WERI-Rb-1 (cell line): ENCODE measurements at places on chromosomes 7 and 10.

GRCh38 chr10:59098387-59098786, 78.1 kb upstream of the PHYHIPL start:
- no peak for DNase-seq

DNA sequence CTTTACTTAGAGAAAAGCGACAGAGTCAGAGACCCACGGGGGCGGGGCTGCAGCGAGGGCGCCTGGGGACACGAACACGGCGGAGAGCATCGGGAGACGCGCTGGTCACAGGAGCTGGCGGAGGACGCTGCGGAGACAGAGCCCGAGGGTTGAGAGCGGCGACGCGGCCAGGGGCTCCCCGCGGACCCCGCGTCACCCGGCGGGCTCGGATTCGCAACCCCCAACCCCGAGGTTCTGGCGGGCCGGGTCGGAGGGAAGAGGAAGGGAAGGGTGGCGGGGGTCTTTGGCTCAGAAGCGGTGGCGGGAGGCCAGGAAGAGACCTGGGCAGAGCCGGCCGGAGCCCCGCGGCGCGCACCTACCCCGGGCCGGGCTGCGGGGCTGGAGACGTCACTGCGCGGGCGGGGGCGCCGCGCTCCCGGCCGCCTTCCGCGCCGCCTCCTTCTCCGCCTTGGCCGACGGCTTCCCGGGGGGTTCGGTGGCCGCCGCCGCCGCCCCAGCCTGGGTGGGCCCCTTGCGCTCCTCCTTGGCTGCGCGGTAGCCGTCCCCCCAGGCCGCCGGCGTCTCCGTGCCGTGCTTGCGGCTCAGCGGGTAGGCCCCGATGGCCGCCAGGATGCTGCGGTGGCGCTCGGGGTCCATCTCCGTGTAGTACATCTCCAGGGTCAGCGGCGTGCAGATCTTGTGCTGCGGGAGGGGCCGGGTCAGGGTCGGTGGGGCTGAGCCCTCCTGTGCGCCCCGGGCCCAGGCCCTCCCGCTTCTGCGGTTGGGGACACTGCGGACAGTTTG, 11.1 kb downstream of the CALY start:
- peak; percentile 61 for DNase-seq

DNA sequence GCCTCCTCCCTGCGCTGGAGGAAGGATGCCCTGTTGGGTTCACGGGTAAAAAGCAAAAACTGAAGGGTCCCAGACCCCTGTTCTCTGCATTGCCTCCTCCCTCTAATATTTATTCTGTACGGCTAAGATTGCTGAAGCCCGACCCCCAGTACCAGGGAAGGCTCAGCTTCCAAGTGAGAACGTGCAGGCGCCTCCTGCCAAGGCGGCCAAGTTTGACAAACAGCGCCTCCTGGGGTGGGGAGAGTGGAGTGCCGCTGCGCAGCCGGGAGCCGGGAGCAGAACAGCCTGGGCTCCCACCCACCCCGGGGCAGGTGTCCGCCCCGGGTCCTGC, 4.7 kb upstream of the EBF3 start:
- peak; percentile 85 for DNase-seq

DNA sequence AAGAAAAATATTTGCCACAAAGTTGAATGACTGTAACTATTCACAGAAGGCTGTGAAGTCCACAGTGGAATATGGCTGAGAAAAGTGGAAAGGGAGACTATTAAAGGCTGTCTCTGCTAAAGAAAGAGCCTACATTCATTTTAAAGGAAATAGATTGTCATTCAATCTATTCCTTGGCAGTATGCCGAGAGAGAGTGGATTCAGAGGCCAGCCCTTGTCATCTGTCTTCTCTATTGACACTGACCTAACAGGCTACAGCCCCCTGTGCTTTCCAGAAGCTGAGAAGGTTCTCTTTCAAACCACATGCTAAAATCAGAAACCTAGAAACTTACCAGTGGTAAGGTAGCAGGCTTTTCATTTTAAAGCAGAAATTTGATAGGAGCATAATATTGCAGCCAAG, 12.1 kb downstream of the ODAD2 start:
- no peak for DNase-seq

- peak; percentile 31 for DNase-seq
Measured at GRCh38 chr7:1864161-1864940, 194.3 kb downstream of the ELFN1 start.

DNA sequence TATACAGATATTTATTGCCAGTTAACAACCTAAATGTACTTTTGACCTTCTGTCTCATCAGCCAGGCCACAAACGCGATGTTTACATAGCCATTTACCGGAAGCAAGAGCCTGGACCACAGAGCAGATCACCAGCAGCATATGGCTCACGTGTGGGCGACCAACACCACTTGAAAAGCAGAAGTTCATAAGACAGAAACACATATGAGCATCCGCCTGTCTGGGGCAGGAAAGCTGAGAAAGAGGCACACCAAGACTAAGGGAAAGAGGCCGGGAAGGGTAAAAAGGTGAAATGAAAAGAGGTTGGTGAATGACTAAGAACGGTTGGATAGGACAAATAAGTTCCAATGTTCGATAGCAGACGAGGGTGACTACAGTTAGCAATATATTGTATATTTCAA, 1.3 kb downstream of the ABCB1 start:
- no peak for DNase-seq
